ENCODE measurements at places on chromosomes 16 and 17.
A peak's percentile ranks its signal among the peaks of the same experiment; 100 is the strongest.

GRCh38 chr16:10368969-10369551, 16.8 kb upstream of the ATF7IP2 start:
- DNase-seq: no peak

- no peak for DNase-seq
Observed at GRCh38 chr16:89853306-89853993, 19.9 kb upstream of the TCF25 start.

DNA sequence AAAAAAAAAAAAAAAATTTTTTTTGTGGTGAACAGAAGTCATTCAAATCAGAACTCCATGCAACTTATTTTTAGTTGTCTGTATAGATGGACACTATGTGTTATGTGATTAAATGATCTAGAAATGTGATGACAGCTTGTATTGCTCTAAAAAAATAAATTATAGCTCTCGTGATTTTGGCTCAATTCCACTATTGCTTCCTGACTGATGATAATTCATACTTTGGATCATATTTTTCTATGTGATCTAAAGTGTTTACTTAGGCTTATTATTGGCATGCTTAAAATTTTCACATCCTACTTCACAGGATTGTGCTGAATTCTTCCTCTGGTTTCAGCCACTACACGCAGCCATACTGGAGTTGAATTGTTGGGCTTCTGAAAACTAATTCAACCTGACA, 76.8 kb downstream of the RPGRIP1L start:
- no peak for DNase-seq

DNA sequence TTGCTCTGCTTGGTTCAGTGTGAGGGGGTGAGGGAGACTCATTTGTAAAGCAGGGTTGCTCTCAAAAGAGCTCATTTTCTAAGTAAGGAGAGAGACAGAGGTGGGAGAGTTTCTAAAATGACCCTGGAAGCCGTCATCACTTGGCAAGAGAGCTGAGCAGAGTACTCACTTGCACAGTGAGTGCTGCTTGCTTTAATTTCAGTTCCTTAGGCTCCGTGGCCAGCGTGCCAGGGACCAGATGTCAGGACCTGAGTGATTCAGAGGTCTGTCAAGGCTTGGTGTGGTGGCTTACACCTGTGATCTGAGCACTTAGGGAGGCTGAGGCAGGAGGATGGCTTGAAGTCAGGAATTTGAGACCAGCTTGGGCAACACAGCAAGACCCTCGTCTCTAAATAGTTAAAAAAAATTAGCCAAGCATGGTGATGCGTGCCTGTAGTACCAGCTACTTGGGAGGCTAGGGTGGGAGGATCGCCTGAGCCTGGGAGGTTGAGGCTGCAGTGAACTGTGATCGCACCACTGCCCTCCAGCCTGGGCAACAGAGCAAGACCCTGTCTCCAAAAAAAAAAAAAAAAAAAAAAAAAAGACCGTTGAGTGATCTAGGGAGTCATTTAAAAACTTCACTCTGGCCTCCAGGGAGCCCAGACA, 10.7 kb downstream of the ZNF205 start:
- DNase-seq: no peak

GRCh38 chr17:163514-164098, 17.8 kb downstream of the DOC2B start:
- no peak for DNase-seq

DNA sequence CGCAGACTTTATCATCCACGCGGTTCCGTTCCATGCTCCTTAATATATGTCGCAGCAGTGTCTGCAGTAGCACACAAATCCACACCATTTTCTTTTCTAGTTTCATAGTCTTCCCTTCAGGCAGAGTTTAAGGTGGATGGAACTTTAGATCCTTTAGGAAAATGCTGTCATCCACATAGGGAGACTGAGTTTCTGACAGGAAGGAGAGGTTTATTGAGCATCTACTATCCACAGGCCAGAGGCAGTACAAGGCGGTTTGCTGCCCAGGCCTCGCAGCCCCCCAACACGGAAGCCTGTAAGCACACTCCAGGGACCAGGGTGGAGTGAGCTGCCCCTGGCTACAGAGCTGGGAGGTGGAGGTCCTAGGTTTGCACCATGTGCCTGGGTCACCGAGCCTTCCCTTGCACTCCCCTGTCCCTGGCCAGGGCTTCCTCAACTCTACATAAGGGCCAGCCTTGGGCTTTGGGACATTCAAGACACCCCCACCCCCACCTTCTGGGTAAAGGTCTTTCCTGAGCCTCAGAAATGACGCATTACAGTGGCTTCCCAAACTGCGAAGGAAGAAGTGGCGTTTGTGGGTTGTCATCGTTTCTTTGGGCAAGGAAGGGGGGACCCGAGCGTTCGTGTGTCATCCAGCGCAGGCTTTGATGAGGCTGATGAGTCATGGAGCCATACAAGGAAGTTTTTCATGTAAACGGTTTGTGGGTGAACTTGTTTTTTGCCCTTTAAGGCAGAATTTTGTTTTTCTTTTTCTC, 146.5 kb upstream of the PLCG2 start:
- no peak for DNase-seq

- DNase-seq: no peak
Observed at GRCh38 chr17:18017958-18018357, 21.0 kb downstream of the ATPAF2 start.

- DNase-seq: peak; percentile 30
Observed at GRCh38 chr16:23026784-23027362, 122.4 kb downstream of the USP31 start.

GRCh38 chr17:65147955-65148354, 10.8 kb downstream of the RGS9 start:
- DNase-seq: no peak

- peak; percentile 48 for DNase-seq
Observed at GRCh38 chr17:7889166-7889955, 772 bp downstream of the CHD3 start.

DNA sequence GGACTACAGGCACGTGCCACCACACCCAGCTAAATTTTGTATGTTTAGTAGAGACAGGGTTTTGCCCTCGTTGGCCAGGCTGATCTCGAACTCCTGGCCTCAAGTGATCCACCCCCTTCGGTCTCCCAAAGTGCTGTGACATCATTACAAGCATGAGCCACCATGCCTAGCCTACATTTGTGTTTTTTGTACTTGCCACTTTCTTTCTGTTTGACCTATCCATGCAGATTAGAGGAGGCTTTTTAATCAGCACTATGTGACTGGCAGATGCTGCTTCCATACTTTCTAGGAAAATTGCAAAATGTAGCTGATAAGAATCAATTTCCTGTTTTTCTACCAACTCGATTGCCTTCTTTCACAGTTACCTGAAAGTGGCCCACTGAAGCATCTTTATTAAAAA, 57.3 kb downstream of the B9D1 start:
- peak; percentile 45 for DNase-seq

GRCh38 chr17:68566442-68566738, 34.8 kb downstream of the FAM20A start:
- DNase-seq: no peak

GRCh38 chr16:68059804-68060203, 25.4 kb upstream of the NFATC3 start:
- DNase-seq: no peak

GRCh38 chr16:46980926-46981325, 7.5 kb upstream of the DNAJA2 start:
- no peak for DNase-seq

DNA sequence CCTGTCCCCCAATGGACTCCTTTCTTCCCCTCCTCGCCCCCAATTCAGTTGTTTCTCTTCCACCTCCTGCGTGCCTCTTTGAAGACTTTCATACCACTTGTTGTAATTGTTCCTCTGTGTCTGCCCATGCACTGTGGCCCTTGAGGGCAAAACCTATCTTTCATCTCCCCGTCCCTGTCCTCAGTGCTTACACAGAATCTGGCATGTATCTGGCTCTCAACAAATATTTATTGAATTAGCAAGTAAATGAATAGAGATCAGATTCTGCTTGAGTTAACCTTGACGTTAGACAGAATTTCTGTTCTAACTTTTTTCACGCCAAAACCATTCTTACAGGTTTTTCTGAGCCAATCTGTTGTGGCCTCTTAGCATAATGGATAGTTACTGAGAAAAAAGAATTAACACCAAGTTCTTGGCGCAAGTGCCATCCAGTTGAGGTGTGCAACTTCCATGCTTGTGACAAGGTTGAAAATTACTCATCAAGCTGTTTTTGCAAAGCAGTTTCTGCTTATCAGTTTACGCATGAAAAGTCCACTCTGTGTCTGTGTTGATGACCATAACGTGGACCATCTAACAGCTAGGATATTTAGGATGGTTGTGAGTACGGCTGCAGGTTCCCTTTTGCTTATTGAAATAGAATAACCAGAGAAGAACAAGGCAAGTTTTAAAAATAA, 215.1 kb downstream of the PRKCA start:
- DNase-seq: no peak

- DNase-seq: no peak
Observed at GRCh38 chr17:74190154-74190553, 13.3 kb upstream of the RPL38 start.

DNA sequence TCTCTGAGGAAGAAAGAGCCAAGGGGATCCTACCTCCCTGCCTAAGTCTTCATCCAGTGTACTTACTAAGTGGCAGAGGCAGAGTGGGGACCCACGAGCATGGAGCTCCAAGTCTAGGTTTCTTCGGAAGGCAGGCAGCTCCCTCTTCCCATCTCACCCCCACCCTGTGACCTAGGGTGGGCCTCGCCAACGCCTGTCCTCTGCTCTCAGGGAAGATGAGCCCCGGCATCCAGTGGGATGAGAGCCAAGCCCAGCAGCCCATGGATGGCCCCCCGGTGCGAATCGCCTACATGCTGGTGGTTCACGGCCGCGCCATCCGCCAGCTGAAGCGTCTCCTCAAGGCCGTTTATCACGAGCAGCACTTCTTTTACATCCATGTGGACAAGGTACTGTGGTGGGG, 8.3 kb downstream of the XYLT2 start:
- DNase-seq: no peak

DNA sequence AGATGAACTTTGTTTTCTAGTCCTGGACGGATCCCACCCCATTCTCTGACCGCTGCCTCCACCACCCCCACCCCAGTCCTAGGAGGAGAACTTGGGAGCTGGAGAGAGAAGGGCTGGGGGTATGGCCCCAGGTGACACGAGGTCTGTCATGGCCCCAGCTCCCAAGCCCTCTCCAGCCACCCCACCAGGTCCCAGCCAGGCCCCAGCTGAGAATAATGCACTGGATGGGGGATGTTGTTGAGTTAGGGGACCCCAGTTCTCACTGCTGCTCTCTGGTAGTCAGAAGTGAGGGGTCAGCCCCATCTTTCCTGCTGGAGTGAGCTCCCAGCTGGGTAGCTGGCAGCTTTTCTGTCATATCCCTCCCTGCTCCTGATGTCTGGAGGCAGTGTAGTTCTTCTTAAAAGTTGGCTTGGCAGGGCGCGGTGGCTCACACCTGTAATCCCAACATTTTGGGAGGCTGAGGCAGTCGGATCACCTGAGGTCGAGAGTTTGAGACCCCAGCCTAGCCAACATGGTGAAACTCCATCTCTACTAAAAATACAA, 4.6 kb upstream of the COL1A1 start:
- DNase-seq: no peak

DNA sequence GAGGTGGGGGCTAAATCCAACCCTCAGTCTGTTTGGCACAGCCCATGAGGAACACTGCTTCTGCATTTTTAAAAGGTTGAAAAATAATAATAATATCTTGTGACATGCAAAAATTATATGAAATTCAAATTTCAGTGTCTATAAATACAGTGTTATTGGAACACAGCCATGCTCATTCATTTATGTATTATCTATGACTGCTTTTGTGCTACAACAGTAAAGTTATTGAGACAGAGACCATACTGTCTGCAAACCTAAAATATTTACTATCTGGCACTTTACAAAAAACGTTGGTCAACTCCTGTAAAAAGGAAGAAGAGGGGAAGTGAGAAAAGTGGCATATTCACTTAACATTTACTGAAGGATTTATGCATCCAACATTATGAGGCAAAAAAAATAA, 3.1 kb downstream of the ABCA5 start:
- DNase-seq: no peak

DNA sequence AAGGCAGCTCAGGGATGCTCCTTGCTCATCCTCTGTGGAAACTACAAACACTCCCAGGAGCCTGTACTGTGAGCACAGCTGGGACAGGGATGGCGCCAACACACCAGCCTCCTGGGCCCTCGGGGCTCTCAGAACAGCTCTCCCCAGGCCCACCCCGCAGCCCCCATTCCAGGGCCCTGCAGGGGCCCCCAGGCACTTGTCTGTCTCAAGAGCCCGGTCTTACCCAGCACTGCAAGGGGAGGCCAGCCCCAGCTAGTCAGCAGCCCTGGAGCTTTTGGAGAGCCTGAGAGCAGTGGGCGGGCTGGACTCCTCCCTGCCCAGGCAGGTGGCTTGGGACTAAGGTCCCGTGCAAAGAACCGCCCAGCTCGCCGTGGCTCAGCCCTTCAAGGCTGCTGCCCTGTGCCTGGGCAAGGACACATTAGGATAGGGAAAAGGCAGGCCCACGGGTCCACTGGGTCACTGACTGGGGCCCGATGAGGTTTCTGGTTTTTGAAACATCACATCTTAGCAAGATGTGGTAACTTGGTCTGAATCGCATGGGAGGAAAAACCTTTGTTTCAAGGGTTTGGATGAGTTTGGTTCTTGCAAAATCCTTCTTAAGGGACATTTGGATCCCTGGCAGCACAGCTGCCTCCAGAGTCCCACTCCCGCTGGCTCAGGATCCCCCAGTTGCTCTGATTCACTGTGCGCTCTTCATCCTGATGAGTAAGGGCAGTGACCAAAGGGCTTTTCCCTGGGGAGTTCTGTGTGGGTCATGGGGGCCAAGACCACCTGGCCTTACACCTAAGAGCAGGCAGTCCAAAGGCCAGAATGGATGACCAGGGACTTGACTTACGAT, 2.8 kb downstream of the DNASE1L2 start:
- DNase-seq: peak; percentile 17

DNA sequence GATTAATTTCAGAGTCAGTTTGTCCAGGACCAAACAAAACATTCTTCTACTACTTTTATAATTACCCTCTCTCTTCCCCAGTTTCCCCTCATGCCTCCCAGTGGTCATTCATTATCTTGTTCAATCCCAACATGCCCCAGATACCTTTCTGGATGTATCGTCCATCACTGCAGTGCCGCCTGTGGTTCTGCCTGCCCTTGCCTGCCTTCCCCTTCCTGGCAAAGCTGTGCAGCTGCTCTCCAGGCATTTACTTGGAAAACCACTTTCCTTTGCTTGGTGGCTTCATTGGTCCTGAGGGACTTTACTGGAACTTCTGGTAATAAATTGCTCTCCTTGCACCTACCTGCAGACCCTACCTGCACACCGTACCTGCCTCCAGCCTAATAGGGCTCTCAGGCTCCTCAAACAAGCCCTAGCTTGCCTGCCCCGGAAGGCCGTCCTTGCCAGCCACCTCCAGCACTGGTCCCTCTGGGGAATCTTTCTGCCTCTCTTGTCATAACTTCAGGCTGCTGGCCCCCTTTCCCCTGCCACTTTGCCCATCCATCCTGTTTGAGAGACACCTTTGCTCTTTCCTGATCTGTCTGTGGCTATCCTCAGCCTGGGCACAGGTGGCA, 19.5 kb upstream of the MSI2 start:
- DNase-seq: no peak

DNA sequence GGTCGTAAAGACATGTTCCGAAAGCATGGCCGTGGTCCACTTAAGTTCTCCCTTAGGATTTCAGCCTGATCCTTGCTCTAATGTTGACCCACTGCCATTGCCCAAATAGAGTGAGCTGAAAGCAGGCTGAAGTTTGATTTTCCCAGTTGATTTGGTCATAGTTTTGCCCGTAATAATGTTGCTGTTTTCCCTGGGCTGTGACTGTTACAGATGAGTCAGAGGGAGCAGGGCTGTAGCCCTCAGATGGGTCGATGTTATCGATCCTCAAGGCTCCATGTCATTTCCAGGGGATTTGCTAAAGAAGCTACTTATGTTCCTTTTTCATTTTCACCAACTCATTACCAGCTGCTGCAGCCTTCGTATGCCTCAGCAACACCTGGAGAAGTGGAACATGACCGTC, 169.0 kb upstream of the ZFHX3 start:
- no peak for DNase-seq

Measured in trophoblast cell (in vitro differentiated cells and primary cell).